CD4-positive, alpha-beta T cell treated with Interleukin-2 at 100 ng/mL for 4 hours (primary cell): ENCODE measurements at places on chromosomes 7 and 10.

GRCh38 chr7:78770422-78771410 lies 682.8 kb downstream of the MAGI2 start:
- no peak for DNase-seq

DNA sequence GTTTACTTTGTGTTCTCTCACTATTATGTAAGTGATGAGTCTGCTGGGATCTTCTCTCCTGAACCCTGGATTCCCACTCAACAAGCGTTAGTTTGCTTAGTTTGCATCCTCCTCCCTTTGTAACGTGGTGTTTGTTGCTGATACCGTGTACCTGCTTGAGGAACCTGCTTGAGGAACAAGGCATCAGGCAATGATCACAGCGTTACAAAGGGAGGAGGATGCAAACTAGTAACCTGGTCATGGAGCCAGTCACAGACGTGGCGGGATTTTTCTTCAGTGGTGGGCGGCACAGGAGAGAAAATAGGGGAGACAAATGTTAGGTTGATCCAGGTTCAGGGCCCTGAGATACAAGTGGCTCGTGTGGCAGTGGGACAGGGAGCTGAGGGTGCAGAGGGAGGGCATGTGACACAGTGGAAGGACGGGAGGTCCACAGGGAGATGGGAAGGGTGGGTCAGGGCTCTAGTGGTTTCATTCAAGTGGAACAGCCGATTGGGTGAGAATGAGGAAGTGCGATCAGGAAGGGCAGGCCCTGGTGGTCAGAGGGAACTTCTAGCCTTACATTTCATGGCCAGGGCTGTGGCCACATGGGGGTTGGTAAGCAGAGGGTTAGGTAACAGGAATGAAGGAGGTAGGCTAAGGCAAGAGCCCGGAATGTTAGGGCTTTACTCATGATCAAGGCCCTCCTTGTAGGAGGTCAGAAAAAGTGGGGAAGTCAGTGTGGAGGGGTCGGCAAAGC lies 38.0 kb downstream of the SNX10 start:
- DNase-seq: no peak

GRCh38 chr7:123271856-123272255 lies 72.1 kb upstream of the SLC13A1 start:
- DNase-seq: no peak

- DNase-seq: no peak
Observed at GRCh38 chr10:19930936-19931893, 115.0 kb downstream of the PLXDC2 start.

DNA sequence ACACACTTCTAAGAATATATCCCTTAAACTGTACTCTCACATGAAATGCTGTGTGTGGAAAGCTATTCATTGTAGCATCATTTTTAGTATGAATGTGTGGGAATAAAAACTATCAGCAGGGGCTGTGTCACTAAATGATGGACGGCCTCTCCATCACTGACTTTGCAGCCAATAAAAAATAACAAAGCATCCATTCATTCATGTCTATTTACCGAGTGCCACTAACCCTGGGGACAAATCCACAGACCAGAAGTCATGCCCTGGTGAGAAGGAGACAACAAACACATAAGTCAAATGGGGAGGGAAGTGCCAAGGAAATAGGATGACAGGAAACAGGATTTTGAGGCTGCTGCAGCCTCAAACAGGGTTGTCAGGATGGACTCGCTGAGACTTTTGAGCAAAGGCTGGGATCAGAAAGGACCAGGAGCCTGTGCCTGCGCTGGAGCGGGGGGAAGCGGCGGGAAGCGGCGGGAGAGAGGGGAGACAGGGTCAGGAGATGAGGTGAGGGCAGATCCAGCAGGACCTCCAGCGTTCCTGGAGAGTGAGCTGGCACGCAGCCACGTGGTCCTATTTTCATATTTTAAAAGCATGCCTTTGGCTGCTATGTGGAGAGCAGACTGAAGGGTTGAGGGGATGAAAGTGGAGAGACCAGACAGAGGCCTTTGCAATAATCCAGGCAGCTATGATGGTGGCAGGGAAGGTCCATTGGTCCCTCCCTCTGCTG lies 2.2 kb upstream of the NOM1 start:
- no peak for DNase-seq

DNA sequence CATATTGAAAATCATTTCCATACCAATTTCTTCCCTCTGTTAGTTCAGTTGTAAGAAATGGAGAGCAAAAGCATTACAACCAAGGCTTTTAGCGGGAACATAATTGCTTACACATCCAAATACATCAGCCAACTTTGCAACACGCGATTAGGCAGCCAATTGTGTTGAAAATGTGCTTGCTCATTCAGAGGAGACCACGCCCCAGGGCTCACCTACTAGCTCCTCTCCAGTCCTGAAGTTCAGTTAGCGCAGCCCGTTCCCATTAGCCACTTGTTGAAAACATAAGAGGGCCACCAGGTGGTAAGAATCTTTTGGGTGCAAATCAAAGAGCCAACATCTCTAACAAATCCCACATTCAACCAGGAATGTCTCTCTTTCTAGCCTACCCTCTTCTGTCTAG lies 213.2 kb upstream of the MDFIC start:
- DNase-seq: no peak

DNA sequence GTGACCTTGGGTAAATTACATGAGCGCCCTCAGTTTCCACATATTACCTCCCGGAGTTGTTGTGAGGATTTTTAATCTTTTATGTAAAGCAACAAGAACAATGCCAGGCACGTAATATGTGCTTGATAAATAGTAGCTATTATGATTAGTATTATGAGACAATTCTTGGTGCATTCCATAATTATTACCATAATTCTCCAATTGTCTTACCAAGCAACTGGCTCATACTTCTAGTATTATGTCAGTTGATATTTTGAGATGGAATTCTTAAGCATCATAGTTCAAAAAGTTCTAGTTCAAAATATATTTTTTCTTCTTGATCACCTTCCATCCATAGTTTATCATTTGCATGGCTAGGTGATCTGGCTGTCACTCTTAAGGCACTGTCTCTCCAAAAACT lies 259.0 kb downstream of the BBS9 start:
- no peak for DNase-seq

DNA sequence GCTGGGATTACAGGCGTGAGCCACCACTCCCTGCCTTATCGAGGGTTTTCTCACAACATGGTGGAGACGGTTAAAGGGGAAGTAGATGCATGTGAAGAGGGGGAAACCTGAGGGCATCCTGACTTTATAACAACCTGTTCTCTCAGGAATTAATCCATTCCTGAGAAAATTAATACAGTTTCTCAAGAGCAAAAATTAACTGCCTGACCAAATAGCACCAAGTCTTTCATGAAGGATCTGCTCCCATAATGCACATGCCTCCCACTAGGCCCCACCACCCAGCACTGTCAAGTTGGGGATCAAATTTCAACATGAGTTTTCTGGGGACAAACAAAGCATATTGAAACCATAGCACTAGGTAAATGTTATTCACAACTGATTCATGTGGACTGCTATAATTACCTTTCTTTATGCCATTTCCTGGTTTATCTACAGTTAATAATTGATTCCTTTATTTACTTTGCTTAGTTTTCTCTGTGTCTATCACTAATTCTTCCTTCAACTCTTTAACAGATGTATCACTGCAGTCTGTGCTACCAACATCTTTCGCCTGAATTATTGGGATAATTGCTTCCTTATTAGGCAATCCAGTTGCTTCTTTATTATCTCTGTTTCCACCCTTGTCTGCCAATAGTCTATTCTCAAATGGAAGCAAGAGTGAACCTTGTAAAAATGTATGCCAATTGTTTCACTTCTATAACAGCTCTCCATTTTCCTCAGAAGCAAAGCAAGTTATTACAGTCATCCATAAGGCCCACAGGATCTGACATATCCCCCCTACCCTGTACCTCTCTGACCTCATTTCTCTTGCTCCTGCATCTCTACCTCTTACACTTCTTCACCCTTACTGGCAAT lies 12.9 kb upstream of the MICU1 start:
- DNase-seq: no peak

DNA sequence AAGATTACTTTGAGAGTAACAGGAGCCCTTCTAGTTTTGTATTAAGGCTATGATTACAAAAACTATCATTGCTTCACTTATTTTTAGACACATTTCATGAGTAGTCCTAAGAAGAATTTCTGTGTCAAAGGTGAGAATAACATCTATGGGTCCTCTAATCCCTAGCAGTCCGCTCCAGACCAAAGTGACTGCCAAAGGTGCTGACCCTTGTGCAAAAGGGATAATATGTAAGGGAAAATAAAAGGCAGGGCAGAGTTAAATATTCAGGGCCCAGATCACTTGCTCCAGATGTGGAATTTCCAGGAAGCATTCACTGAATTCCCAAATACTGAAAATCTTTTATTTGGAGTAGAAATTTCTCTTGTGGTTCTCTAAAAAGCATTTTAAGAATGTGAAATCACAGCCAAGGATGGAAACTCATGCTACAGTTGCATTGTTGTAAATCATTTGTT lies 29.3 kb downstream of the RHOBTB1 start:
- DNase-seq: no peak

- DNase-seq: peak; percentile 50
Observed at GRCh38 chr7:70776627-70777101, 355.3 kb upstream of the GALNT17 start.

GRCh38 chr7:39336442-39336841 lies 229.8 kb upstream of the YAE1 start:
- DNase-seq: no peak

DNA sequence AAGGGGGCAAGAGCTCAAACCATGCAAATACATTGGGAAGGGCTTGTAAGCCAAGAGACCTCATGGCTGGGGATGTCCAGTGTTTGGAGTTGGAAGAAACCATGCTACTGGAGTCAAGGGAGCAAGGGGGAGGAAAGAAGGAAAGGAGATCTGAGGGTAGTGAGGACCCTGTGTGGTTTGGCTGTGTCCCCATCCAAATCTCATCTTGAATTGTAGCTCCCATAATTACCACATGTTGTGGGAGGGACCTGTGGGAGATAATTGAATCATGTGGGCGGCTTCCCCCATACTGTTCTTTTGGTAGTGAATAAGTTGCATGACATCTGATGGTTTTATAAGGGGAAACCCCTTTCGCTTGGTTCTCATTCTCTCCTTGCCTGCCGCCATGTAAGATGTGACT lies 56.5 kb upstream of the ADRB1 start:
- DNase-seq: no peak

DNA sequence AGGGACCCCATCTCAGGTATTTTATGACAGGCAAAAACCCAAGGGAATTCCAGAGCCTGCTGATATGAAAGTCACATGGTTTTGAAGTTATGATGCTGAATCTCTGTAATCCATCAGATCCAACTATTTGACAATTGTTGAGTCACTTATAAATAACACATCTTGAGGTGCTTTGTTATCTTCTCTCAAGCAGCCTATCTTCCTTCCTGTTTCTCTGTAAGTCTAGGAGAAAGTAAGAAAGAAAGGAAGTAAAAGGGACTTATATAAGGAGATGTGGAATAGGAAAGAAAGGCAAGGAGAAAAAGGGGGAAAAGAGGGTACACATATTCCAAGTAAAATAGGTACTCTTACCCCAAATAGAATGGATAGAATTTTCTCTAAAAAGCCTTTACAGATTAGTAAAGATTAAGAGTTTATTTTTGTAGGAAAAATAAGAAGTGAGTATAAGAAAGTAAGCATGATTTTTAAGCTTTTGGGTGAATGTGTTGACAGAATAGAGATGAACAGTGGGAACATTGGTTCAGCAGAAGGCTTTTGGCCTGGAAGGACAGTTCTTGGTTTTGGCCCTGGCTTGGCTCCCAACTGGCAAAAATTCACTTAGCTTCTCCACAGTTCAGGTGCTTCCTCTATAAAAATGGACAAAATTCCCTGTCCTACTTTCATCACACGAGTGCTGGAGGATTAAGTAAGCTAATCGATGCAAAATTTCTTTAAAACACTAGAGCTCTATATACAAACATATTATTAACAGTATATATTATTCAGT lies 39.6 kb upstream of the ANK3 start:
- no peak for DNase-seq

DNA sequence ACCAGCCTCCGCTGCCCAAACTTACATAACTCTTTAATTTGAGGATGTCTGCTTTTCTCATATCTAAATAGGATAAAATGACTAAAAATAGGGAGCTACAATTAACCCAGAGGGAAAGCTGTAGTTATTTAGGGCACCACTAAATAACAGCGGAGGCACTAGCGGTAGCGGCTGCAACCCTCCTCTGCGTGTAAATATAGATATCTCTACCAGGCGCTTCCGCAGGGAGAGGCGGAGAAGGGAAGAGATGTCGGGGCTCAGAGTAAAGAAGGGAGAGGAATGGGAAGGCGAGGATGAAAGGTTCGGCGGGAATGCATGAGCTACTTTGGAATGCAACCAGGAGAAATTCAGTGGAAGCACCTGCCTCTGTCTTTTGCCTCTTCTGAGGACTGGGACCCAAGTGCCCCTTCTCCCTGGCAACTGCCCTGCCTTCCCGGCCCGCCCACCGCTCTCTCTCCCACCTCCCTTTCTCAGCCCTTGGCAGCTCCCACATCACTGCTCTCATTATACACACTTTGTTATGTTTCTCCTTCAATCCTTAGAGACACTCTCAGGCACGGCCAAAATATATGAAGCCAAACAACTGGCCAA lies 698.3 kb downstream of the PARD3 start:
- DNase-seq: no peak

- peak; percentile 23 for DNase-seq
Observed at GRCh38 chr7:114048386-114049235, 129.8 kb upstream of the PPP1R3A start.

GRCh38 chr7:46586406-46586805 lies 665.3 kb upstream of the IGFBP3 start:
- no peak for DNase-seq

GRCh38 chr10:60816628-60817397 lies 38.5 kb downstream of the CDK1 start:
- peak; percentile 62 for DNase-seq

DNA sequence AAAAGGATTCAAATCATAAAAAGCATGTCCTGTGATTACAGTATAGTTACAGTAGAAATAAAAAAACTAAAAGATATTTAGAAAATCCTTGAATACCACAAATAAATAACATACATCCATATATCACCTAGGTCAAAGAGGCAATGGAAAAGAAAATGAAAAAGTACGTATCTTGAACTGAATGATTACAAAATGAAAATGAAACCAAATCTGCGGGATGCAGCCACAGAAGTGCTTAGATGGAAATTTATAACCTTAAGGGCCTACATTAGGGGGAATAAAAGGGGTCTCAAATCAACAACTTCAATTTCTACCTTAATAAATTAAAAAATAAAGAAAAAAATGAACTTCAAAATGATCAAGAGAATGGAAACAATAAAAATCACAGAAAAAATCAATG lies 879.0 kb upstream of the CELF2 start:
- no peak for DNase-seq

- DNase-seq: no peak
Observed at GRCh38 chr10:96271016-96271815, at the start of gene BLNK. BLNK (minus strand) TSS chr10:96271569; CDS start chr10:96271398, 171 bp downstream.

DNA sequence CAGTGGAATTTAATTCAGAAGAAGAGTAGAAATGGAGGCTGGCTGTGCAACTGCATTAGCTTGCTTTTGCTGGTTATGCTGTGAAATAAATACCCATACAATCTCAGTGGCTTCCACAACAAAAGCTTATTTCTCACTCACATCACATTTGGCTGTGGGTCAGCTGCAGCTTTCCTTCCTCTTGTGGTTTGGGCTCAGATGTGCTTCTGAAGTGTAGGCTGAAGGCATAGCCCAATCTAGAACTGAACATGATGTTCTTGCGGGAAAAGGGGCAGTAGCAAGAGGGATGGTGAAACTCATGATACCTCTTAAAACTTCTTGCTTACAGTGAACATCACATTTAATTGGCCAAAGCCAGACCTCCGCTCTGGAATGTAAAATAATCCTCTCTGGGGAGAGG lies 119.9 kb downstream of the HECW1 start:
- DNase-seq: no peak
